ENCODE measurements at places on chromosomes 2 and 18.
A peak's percentile ranks its signal among the peaks of the same experiment; 100 is the strongest.

- peak; percentile 13 for DNase-seq
These were observed 322.9 kb upstream of the KCNJ3 start for GRCh38 chr2:154375579-154375931.

GRCh38 chr2:42928161-42928691, 135.8 kb upstream of the HAAO start:
- no peak for DNase-seq

GRCh38 chr2:226130192-226130591, 669.4 kb downstream of the IRS1 start:
- no peak for DNase-seq

GRCh38 chr2:208654056-208654455, 247.5 kb downstream of the PTH2R start:
- no peak for DNase-seq

DNA sequence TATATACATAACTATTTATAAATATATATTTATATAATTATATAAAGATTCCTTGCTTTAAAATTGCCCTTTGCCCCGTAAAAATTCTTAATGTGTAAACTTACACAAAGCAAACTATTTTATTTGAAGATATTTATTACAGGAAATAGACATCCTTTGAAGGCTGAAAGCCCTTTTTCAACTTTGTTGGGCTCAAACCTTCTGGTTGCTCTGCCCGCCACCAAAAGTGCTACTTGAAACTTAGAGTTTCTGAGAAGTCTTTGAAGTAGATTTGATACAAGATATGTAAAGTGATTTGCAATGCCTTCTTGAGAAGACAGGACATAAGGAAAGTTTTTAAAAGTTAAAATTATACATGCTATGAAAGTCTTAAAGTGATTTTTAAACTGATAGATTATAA, 36.6 kb upstream of the METAP1D start:
- no peak for DNase-seq

- DNase-seq = peak; percentile 11
These were observed 115.2 kb downstream of the TTC32 start for GRCh38 chr2:19786408-19787058.

DNA sequence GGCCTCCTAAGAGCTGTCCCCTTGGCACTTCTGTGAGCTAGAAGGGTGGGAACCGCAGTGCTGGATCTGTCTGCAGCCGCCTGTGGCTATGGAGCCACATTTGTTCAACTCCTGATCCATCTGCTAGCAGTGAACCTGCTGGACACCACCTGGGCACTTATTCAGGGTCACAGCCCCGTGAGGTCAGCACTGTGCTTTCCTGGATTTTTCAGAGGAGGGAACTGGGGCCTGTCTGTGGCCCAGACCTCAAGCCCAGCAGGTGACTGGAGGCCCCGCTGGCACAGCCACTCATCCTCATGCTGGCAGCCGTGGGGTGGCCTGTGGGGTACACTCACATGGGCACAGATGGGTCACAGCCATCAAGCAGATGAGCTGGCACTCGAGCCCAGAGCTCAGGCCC, 155.3 kb downstream of the TFCP2L1 start:
- DNase-seq = no peak

- no peak for DNase-seq
These were observed 324.1 kb upstream of the THUMPD2 start for GRCh38 chr2:40103163-40103562.

GRCh38 chr2:25129901-25130520, 38.4 kb downstream of the POMC start:
- no peak for DNase-seq

DNA sequence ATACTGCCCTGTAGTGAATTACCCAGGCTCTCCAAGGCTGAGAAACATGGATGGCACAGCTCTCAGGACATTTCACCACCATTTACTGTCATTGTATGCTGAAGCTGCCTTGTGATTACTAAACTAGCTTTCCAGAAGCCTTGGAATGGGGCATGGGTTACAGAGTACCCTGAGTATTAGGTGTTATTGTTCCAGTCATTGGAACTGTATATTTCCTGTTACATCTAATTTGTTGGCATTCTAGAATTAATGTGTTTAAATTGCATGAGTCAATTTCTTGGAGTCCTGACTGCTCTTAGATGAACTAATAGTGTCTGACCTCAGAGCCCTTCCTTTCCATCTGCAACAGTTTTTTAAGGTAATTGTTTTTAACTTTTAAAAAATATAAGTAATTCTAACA, 9.0 kb downstream of the DGUOK start:
- DNase-seq = no peak

DNA sequence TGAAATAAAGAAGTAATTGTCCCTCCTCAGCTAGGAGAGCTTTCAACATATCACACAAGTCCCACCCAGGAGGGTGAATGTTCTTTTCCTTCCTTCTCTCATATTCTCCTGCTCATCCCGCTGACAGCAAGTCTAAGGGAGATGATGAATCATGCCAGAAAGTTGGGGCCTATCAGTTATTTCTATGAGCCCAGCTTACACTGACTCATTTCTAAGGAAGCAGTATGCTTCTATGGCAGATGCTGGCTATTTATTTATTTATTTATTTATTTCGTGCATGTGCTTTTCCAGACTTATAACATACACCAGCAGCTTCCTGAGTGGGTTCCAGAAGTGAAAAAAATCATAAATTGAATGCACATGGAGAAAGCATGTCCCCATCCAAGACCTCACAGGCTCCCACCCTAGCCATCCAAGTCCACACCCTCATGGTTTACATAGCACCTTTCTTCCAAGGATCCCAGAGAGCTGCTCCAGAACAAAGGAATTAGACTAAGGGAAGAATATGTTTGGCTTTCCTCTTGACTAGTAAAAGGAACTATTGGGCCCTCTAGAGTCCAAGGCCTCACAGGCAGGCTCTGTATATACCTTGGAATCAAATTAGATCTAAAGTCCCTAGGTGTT, 1074.2 kb upstream of the ZEB2 start:
- DNase-seq = no peak

- no peak for DNase-seq
These were observed 165.4 kb upstream of the ALPP start for GRCh38 chr2:232213176-232213575.

GRCh38 chr2:80153151-80153550, 151.4 kb downstream of the LRRTM1 start:
- DNase-seq = no peak

DNA sequence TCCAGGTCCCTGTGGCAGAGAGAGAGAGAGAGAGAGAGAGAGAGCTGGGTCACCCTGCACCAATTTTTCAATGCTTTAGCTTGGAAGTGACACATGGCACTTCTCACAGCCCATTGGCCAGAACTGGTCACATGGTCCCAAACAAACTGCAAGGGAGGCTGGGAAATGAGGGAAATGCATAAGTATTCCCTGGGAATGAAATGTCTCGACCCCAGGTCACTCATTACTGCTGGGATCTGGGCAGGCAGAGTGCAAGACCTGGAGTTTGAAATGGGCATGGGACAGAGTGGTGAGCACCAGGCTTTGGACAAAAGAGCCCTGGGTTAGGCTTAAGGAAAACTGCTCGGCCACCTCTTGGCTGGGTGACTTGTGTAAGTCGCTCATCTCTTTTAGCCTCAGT, 37.0 kb downstream of the SMAD7 start:
- no peak for DNase-seq

DNA sequence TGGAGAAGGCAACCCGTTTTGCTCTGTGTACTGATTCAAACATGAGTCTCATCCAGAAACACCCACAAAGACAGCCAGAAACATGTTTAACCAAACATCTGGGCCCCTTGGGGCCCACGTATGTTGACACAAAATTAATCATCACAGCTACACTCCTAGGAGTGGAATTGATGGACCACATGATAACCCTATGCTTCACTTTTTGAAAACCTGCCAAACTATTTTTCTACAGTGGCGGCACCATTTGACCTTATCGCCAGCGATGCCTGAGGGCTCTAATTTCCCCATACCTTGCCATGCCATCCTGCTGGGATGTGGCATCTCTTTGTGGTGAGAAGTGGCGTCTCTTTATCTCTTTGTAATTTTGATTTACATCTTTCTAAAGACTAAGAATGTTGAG, 38.5 kb downstream of the PSMG2 start:
- no peak for DNase-seq

GRCh38 chr18:12242658-12243260, 11.4 kb upstream of the CIDEA start:
- DNase-seq = no peak

GRCh38 chr2:192197357-192197756, 2.6 kb upstream of the TMEFF2 start:
- DNase-seq = no peak

- DNase-seq = peak; percentile 27
These were observed 94.3 kb upstream of the ZNF516 start for GRCh38 chr18:76589316-76589715.

DNA sequence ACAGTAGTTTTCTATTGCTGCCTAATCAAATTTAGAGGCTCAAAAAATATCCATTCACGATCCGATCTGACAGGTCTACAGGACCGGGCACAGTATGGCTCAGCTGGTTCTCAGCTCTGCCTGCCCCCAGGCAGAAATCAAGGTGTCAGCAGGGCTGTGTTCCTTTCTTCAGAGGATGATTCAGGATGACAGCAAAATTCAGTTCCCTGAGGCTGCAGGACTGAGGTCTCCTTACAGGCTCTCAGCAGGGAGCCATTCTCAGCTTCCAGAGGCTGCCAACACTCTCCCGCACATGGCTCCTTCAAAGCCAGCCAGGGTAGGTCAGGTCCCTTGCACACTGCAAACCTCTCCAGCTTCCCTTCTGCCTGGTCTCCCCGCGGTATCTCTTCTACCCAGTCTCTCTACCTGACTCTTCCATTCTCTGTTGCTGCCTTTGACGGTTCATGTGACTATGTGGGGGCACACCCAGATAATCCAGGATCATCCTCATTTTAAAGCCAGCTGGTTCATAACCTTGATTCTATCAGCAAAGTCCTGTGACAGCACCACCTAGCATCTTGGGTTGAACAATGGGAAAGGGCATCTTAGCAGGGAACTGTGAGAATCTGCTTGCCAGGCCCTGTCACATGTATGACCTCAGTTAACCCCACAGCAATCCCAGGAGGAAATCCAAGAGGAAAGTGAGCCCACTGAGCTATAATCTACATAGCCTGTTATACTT, 50.4 kb downstream of the UXS1 start:
- DNase-seq = no peak

DNA sequence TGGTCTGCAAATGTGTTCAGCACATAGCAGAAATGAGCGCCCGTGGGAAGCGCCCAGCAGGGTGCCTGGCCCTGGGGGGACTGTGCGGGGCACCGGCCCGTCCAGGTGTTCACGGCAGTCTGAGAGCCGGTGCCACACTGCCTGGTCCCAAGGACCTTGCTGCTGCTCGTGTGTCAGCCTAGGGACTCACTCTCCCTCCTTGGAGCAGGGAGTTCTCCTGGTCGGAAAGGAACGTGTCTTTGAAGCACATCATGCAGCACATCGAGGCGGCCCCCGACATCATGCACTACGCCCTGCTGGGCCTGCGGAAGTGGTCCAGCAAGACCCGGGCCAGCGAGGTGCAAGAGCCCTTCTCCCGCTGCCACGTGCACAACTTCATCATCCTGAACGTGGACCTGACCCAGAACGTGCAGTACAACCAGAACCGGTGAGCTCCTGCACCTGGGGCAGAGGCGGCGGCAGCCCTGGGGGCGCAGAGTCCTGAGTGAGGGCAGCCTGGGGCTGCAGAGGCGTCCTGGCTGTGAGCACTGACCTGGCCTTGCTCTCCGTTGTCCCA, 36.0 kb downstream of the NTSR2 start:
- DNase-seq = no peak

DNA sequence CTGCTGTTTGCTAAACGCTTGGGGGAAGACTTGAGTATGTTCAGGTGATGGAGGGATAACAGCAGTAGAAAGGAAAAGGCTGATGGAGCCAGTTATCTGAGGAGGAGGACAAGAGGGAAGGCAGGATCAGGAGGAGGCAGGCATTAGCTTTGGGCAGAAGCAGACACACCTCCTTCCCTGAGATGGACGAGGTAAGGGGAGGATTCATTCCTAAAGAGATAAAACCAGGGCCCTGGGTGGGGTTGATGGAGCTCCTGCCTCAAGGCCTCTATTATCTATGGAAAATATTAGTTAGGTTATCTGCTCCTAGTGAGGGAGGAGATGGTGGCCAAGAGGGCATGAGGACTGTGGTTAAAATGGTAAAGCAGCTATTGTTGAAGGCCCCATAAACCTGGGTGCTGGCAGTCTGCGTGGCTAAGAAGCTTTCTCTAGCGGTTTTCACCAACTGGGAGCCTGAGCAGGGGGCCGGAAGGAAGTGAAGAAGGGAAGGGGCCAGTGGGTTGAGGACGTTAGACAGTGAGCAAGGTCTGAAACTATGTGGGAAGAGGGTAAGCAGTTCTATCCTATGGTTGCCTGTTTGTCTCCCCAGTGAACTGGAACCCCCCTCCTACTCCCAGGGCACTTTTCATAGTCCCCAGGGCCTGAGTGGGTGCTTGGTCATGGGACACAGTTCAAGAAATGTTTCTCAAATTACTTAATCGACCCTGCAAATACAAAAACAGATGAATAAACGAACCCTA, 56.6 kb upstream of the HK2 start:
- DNase-seq = no peak

DNA sequence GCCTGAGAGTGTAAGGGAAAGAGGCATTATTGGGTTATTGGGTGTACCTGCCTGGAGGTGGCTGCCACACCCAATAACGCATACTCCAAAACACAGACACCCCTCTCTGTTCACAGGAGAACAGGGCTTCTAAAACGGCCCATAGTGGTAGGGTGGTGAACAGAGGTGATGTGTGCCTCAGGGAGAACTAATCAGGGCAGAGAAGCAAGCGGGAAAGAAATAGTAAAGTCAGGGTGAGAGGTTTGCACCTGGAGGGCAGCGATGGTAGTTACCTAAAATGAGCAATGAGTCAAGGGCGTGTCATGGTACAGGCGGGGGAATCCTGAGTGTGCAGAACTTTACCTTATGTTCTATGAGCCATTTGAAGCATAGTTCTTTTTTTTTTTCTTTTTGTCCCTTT, 21.6 kb upstream of the VPS4B start:
- no peak for DNase-seq

DNA sequence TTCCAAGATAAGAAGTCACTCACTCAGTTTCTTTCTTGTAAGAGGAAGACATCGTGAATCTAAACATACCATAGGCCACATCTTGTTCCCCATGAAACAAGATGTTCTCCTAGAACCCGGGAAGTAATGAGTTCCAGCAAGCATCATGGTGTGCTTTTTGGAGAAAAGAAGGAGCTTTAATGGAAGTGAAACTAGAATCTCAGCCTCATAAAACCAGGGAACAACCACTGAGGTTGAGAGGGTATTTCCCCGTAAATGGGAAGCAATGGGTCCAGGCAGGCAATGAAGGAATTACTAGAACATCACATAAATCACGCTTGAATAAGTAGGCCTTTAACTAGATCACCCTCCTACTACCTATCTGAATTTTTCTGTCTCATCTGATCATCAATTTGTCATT, 40.3 kb downstream of the PSTPIP2 start:
- DNase-seq = no peak

GRCh38 chr2:210263841-210264240, 38.6 kb upstream of the ACADL start:
- no peak for DNase-seq

DNA sequence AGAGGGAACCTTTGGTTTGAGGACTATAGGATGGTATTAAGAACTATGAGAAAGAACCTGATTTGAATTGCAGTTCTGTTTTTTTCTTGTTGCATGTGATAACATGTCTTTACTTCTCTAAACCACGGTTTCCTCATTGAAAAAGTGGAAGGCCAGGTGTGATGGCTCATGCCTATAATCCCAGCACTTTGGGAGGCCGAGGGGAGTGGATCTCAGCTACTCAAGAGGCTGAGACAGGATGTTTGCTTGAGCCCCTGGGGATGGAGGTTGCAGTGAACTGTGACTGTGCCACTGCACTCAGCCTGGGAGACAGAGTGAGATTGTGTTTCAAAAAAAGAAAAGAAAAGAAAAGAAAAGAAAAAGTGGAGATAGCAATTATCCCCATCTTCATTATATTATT, 32.3 kb downstream of the SCN9A start:
- no peak for DNase-seq
